Hepatic stellate cell (primary cell): ENCODE measurements at places on chromosomes 13 and 19.

GRCh38 chr13:100428986-100429385 is 159.6 kb downstream of the GGACT start:
- no peak for DNase-seq

DNA sequence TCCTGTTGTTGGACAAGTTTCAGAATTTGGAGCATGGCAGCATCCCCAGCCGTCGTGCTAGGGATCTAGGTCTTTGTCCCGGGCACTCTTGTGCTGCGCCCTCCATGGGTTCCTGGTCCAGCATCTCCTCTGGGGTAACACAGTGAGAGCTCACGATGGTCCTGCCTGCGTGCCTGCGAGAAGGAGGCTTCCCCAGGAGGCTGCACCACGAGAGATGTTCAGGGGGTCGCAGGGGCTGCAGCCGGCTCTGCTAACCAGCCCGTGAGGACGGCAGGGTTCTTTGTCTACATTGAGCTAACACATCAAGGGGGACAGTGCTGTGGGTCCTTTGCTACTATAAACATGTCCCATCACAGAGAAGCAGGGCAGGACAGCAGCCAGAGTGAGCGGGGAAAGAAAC is 103.9 kb upstream of the SOX1 start:
- DNase-seq: no peak

GRCh38 chr19:10742476-10742875 is 24.6 kb downstream of the DNM2 start:
- no peak for DNase-seq

- no peak for DNase-seq
Measured at GRCh38 chr13:39765801-39766463, 110.5 kb downstream of the COG6 start.

DNA sequence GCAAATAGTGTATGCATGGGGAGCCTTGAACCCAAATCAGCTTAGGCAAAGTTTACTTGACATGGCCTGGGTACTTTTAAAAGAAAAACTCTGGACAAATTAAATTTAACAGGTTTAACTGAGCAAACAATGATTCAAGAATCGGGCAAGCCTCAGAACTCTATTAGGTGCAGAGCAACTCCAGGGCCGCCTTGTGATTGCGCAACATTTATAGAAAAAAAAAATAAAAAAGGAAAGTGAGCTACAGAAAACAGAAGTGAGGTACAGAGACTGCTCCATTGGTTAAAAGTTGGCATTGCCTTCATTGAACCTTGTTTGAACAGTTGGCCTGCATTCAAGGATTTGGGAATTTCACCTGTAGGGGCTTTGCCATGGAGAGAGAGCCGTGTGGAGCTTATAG is 421.0 kb upstream of the TSHZ3 start:
- DNase-seq: no peak

GRCh38 chr19:30549151-30549550 is 177.0 kb downstream of the ZNF536 start:
- no peak for DNase-seq

DNA sequence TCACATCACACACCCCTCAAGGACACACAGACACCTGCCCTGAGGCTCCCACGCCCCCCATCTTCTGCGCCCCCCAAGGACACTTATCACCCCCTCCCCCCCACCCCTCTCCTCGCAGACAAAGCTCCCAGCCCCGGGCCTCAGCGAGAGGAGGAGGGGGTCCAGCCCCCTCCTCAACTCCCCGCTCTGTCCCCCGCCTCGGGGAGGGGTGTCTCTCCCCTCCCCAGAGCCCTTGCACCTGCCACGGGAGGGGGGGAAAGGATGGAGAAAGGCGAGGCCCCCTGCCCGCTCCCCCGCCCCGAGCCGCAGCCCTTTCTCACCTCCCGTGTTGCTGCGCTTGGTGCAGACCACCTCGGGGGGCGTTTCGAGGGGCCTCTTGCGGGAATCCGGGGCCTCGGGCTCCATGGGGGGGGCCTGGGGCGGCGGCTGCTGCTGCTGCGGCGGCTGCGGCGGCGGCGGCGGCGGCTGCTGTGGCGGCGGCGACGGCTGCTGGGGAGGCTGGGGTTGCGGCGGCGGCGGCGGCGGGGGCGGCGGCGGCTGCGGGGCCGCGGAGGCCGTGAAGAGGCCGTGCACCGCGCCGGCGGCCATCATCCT is 621 bp downstream of the NOVA2 start:
- no peak for DNase-seq

DNA sequence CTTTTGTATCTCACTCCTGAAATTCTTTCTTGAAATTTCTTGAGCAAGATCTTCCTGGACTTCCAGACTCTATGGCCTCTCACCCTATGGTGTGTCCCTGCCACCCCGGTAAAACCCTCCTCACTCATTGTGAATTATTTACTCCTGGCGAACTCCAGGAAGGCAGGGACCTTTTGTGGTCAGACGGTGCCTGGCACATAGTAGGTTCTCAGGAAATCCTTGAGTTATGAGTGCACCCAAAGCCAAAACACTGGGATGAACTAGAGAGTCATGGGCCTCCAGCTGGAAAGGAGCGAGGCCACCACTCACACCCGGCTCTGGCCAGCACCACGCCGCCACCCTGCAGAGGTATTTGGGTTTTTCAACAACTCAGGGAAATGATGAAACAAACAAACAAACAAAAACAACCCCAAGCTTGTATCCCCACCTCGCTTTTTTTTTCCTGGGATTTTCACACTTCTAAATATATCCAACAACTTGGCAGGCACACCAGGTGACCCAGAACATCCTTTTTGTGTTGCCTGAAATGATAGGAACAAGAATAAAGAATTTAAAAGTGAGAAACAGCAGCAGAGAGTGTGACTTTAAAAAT is 11.2 kb downstream of the HPN start:
- no peak for DNase-seq

DNA sequence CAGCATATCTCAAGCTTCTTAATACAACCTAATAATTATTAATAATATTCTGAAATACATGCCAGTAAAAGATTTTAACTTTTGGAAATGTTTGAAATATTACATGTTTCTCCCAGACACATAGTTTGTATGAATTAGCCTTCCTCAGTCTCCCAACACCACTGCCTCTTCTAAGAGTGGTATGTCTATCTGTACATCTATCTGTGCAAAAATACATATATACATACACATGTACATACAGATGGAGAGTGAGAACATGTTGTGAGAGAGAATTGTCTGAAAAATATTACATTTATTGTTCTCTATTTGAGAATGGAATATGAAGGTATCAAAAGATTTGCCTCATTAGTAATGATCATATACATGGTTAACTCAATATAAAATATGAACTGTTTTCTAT is 1567.2 kb upstream of the PRR20A start:
- no peak for DNase-seq

DNA sequence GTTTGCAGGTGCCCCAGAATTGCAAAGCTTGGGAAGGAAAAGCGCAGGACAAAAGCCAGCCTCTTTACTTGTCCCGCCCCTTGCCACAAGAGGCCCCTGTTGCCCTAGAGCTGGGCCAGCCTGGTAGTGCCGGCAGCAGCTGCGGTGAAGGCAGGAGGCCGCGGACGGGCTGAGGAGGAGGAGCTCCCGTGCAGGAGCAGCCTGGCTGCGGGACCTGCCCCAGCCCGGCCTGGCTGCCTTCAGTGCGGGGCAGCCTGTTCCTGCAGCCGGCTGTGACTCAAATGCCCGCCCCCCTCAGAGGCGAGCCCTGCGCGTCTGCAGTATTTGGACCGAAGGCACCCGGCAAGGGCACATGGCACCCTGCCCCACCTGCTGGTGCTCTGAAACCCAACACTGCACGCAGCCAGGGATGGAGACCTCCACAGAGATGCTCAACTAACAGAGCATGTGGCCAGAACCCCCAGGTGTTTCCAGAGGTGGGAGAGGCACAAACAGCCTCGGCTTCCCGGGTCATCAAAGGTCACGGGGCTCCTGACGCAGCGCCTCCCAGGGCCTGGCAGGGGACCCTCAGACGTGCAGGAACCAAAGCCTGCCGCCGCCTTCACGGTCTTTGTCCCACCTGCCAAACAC is 29.7 kb downstream of the NAXD start:
- DNase-seq: peak; percentile 65

DNA sequence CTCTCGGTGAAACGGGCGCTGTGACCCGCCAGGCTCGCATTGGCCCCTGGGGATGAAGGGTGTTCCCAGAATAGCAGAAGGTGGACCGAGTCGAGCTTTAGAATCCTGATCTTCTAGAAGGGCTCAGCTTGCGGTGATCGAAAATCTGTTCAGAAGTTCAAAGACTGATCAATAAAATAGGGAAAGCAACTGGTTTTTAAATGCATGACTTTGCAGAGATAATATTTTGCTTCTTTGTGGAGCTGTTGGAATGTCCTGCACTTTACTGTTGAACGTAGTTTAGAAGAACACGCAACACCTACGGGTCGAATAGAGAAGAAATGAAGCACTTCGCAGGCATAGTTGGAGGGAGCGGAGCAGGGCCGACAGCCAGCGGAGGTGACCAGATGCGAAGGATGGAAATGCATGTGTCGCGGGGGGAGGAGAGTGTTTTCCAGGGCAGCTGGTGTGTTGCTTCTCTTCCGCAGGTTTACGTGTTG is 766 bp downstream of the CEBPG start:
- DNase-seq: peak; percentile 20

- DNase-seq: peak; percentile 85
Measured at GRCh38 chr19:1102407-1103131, 1.2 kb upstream of the GPX4 start.

- DNase-seq: no peak
Measured at GRCh38 chr19:52981329-52981728, 18.6 kb upstream of the ZNF816 start.

DNA sequence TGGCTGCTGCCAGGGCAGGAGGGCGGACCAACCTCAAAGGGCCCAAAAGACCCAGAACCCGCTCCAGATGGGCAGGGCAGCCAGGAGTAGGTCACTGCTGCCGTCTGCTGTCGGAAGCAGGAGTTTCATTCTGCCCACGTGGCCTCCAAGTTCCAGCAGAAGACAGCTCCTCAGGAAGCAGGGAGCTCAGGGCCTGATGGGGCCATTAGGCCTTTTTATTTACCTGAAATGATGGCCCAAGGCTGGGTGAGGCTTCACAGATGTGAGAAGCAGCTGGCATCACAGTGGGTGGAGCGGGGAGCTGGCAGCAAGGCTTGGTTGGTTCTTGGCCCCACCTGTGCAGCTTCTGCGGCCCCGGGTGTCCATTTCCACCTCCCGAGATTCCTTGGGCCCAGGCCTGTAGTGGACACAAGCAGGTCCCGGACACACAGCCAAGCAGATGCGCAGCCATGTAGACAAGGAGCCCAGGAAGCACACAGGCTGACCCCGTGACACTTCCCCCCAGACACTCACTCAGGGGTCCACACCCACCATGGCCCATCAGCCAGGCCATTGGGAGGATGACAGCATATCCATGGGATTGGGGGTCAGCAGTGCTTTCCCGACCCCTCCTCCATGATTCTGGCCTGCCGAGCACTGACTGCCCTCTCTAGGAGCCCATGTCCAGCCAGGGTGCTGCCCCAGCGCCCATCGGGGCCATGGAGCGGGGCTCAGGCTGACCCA is 26.4 kb downstream of the C13orf46 start:
- DNase-seq: peak; percentile 77

GRCh38 chr13:70363991-70364390 is 255.7 kb upstream of the KLHL1 start:
- no peak for DNase-seq

DNA sequence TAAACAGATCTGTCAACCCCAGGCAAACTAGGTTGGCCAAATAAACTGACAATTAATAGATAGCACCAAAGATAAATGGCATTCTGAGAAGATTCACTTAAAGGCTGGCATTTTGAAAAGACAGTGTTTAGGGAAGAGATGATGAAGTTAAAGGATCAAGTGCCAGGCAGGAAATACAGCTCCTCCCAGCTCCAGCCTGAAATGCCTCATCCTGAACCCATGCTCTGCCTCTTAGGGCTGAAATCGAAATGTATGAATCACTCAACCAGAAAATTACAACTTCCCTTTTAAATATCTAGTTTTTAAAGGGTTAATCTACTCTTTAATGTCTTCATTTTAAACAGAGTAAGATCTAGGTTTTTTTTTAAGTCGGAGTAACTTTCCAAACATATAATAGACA is 171.2 kb upstream of the UBL3 start:
- no peak for DNase-seq

DNA sequence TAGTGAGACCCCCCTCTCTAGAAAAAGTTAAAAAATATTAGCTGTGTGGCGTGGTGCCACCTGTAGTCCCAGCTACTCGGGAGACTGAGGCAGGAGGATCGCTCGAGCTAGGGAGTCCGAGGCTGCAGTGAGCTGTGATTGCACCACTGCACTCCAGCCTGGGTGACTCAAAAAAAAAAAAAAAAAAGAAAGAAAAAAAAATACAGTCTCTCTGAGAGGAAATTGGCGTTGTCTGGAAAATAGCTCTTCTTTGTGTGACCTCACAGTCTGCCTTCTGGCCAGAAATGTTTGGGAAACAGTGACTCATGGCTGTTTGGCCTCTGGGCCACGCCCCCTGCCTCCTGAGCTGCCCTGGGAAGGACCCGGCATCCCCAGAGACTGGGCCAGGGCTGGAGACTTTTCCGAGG is 10.7 kb downstream of the MARCHF2 start:
- DNase-seq: peak; percentile 90

GRCh38 chr13:28955264-28955966 is 135.3 kb downstream of the MTUS2 start:
- no peak for DNase-seq

DNA sequence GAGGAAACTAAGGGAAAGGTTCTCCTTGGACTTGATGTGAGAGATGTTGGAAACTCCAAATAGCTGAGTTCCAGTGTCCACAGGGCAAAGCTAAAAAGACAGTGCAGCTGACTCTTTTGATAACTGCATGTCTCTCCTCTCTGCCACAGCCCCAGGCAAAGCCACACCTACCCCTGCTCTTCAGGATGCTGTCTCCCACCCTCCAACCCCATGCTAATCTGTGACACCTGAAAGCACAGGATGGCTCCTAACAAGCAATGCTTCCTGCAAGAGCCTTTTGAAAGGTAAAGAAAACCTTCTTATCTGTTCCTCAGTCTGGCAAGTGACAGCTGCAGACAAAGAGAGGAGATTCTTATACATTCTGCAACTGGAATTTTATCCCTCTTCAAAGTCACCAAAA is 14.5 kb downstream of the SLC46A3 start:
- no peak for DNase-seq

DNA sequence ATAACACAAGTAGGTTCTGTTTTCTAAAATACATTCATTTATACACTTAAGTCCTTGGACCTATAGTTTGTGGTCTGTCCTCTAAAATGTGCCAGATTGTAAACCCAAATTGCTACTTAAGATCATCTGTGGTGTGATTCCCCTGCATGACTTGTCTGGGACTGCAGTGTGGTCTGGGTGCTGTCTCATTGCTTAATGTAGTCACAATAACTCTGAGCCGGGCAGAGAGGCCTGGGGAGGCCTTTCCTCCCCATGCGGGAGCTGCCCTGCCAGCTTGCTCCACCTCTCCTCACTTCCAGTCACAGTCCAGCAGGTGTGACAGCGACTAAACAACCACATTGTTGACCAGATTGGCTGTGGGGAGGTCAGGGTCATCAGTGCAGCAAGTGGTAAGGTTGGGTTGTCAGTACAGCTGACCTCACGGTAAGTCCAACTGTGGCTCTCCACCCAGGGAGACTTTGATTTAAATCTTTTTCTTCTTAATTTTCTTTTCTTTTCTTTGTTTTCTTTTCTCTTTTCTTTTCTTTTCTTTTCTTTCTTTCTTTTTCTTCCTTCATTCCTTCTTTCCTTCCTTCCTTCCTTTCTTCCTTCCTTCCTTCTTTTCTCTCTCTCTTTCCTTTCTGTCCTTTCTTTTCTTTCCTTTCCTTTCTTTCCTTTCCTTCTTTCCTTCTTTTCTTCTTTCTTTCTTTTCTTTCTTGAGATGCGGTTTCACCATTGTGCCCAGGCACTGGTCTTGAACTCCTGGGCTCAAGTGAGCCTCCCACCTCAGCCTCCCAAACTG is 4.4 kb upstream of the TUBA3C start:
- no peak for DNase-seq

- DNase-seq: peak; percentile 36
Measured at GRCh38 chr13:27792393-27793218, at the start of gene GSX1. Gene GSX1, plus strand, starts transcription at chr13:27792483. Its CDS starts 208 bp downstream, at chr13:27792691.

- no peak for DNase-seq
Measured at GRCh38 chr13:27440408-27440807, 10.0 kb downstream of the MTIF3 start.
